ENCODE measurements at places on chromosomes 3 and 15. TPM values are rescaled to one million over a fixed set of nuclear protein-coding genes. Genes with fewer than 3 reads are reported as not detected.

RGMA gene
- not detected for polyA plus RNA-seq

DNA sequence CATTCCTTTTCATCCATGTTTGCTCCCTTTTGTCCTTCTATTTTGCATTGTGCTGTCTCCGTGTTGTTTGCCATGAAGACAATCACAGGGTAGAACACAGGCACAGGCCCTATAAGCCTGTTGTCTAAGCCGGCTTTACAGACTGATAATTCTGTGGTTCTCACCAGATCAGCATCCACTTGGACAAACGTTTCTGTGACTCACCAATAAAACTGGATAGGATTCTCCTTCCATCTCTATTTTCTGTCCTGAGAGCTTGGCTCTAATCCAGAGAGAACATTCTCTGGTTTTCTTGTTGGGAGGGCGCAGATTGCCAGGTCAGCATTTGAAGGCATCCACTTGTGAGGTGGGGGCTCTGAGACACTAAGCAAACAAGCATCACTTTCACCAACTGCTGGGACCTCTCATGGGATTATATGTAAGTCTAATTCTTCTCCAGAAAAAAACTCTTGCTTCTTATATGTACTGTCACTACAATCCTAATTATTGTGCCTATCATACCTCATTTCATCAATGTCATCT is 101.6 kb downstream of the ERC2 start:
- no peak for DNase-seq

- DNase-seq, result no peak
These were observed 769.5 kb downstream of the GRM7 start for GRCh38 chr3:7630351-7630911.

DNA sequence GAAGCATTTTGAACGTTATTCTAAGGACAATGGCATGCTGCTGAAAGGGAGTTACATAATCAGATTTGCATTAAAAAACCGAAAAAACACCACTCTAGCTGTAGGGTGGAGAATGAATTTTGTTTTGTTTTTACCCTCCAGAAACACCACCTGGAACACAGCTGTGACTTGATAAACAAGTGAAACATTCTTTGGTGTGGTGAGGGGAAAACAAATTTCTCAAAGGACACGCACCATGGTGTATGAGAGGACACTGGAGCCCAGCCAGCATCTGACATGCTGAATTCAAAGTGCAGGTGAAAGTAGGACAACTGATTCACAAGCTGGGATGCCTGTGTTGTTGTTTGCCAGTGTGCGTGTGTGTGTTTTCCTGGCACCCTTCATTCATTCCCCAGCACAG is 554.5 kb upstream of the TBL1XR1 start:
- DNase-seq, result no peak

CFAP44 gene
- not detected for polyA plus RNA-seq
